ENCODE measurements at places on chromosomes 1 and 21. TPM values are rescaled to one million over a fixed set of nuclear protein-coding genes. Genes with fewer than 3 reads are reported as not detected.

TSACC gene
- total RNA-seq = not detected

DNA sequence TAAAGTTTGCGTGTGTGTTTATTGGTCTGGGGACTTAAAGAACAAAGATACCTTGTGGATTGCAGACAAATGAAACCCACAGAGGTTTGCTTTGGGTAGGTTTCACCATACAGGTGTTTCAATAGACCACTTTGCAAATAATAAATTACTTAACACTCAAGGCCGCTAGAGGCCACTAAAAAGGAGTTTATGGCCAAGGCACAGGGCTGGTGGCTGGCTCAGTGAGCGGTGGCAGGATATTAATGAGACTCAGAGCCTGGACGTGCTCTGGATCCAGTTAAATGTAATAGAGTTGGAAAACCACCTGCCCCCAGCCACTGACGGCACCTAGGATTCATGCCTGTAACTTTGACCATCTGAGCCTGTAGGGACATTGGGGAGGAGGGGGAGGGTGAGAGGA is 44.5 kb downstream of the LRRC38 start:
- no peaks in the 10 kb centered on the region for H3K4me1 ChIP-seq
- no peaks in the 10 kb centered on the region for H3K27me3 ChIP-seq
- no peak overlapping the region for H3K4me3 ChIP-seq
- H3K27ac ChIP-seq = no peak overlapping the region
- no peak for DNase-seq
- H3K36me3 ChIP-seq = no peaks in the 10 kb centered on the region

DNA sequence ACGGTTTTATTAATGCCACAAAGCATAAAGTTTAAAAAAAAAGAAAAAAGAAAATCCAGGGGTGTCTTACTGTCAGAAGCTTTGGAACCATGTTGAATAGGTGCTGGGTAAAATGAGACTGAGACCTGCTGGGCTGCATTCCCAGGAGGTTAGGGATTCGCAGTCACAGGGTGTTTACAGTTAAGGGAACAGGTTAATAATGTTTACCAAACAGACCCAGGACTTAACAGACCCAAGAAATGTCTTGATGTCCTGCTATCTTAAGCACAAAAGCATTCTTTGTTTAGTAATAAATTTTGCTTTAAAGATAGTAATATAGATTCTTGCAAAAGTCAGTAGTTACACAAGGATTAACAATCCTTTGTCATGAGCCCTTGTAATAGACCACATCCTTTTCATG is 54.7 kb downstream of the OLFML3 start:
- no peaks in the 10 kb centered on the region for H3K4me1 ChIP-seq
- H3K36me3 ChIP-seq = no peaks in the 10 kb centered on the region
- no peak overlapping the region for H3K27ac ChIP-seq

DNA sequence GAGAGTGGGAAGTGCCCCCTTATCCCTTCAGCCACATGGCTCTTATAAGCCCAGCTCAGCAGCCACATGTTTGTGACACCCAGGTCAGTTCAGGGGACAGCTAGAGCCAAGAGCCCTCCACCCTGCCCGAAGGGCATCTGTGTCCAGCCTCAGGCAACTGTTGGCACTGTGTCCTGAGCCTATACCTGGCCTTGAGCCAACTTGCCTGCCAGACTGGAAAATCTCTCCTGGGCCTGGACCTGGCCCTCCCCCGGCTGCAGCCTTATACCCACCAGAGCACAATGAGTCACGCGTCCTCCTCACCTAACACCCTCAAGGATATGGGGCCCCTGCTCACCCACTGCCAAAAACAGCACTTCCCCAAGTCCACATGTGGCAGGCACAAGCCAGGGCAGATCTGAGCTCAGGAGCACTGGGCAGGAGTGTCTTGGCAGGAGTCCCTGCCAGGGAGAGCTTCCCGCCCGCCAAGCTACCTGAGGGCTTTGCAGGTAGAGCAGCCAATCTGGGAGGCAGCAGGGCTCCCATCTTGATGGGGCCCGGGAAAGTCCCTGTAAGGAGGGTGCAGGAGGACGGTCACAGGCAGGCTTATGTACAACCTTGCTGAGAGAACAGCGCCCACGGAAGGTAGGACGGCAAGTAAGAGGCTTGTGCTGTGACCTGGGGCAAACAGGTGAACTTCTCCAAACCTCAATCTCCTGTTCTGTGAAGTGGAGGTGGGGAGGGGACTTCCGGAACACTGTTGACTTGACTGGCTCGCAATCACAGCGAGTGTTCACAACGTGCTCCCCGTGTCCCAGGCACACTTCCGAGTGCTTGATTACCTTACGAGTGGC is 19.8 kb upstream of the HSPG2 start:
- no peaks in the 10 kb centered on the region for H3K27me3 ChIP-seq
- peaks cover 12% of the 10 kb centered on the region for H3K4me1 ChIP-seq
- peak; percentile 78 for DNase-seq
- H3K36me3 ChIP-seq = no peaks in the 10 kb centered on the region
- peak overlapping the region; percentile 69 for H3K27ac ChIP-seq

DNA sequence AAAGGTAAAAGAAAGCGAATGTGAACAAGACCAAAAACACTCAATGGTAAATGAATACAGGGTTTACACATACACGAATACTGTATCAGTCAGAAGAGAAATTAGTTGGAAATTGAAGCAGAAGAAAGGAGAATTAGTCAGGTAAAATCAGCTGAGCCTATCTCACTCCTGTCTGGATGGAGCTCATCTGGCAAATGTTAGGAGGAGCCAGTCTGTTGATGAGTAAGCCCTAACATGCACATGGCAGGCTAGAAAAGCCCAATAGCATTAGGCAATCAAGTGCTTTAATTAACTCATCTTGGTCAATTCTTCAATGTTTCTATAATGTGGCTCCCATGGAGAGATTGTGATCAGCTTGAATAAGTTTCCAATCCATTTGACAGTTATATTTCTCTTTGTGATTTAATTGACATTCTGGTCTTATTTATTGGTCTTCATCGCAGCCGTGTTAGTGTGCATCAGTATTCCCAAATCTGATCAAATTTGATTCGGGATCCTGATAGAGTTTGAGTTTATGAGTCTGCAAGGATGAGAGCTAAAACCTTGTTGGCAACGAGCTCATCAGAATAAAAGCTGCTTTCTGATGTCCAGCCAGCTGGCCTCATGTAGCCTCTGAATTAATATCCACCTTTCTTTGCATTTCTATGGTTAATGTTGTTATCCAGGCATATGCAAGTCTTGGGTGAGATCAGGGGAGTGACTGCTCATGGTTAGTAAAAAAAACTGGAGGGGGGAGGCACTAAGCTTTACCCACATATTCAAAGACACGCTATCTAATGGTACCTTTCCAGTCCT is 22.1 kb upstream of the KCNA10 start:
- DNase-seq = no peak
- no peak overlapping the region for H3K4me3 ChIP-seq
- no peaks in the 10 kb centered on the region for H3K27me3 ChIP-seq
- H3K36me3 ChIP-seq = no peaks in the 10 kb centered on the region
- H3K4me1 ChIP-seq = no peaks in the 10 kb centered on the region

SFN gene
- 239 TPM for total RNA-seq

- no peak for DNase-seq
- no peaks in the 10 kb centered on the region for H3K4me1 ChIP-seq
- no peaks in the 10 kb centered on the region for H3K27me3 ChIP-seq
- H3K27ac ChIP-seq = no peak overlapping the region
- H3K4me3 ChIP-seq = no peak overlapping the region
- no peaks in the 10 kb centered on the region for H3K36me3 ChIP-seq
Measured at GRCh38 chr1:29829448-29830344, 593.4 kb downstream of the PTPRU start.

DNA sequence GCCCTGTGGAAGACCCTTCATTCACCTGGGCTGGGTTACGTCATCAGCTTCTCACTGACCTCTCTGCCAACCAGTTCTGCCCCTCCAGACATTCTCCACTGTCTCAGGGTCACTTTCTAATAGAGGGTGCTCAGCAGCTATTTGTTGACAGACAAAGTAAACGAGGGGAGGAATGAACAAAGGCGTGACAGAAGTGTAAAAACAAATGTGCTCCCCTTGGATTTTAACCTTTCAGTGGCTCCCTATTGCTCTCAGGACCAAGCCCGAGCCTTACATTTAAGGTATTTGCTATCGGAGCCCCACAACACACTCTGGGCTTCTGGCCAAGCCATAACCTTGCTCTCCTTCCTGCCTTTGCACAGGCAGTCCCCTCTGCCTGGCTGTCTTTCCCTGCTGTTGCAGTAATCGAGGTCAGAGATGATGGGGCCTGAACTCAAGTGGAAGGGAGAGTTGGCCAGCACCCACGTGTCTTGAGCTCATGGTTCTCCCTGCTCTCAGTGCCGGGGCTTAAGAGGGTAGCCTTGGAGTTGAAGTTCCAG is 9.3 kb upstream of the MARCKSL1 start:
- H3K4me3 ChIP-seq = no peak overlapping the region
- no peaks in the 10 kb centered on the region for H3K4me1 ChIP-seq
- DNase-seq = no peak
- no peaks in the 10 kb centered on the region for H3K36me3 ChIP-seq
- no peak overlapping the region for H3K27ac ChIP-seq
- H3K27me3 ChIP-seq = no peaks in the 10 kb centered on the region

UTS2 gene
- total RNA-seq = 0.20 TPM

DNA sequence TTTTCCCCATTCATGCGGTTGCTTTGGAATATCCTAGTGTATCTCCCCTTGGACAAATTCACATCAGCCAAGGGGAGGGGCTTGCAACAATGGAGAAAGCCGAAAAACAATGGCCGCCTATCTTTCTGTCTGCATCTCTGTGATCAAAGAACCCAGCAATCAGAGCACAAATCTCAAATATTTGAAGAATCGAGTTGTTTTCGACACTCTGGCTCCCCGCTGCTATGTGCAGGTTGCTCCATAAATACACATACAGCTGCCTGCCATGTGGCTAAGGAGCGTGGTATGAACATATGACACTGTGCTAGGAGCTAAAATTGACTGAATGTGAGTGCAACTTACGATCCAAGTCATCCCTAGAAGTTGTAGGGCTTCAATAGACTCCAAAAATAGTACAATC is 8.5 kb downstream of the CFHR4 start:
- H3K36me3 ChIP-seq = no peaks in the 10 kb centered on the region
- H3K27ac ChIP-seq = no peak overlapping the region
- no peaks in the 10 kb centered on the region for H3K27me3 ChIP-seq
- H3K4me1 ChIP-seq = no peaks in the 10 kb centered on the region
- no peak overlapping the region for H3K4me3 ChIP-seq

PTPRC gene
- 11.2 TPM for total RNA-seq

- no peak overlapping the region for H3K27ac ChIP-seq
- H3K4me3 ChIP-seq = no peak overlapping the region
- no peaks in the 10 kb centered on the region for H3K4me1 ChIP-seq
- no peaks in the 10 kb centered on the region for H3K36me3 ChIP-seq
- H3K27me3 ChIP-seq = no peaks in the 10 kb centered on the region
Measured at GRCh38 chr1:97926017-97926708, 5.3 kb upstream of the DPYD start.

GRCh38 chr1:31571340-31572295 is 4.7 kb upstream of the TINAGL1 start:
- no peak overlapping the region for H3K27ac ChIP-seq
- peak; percentile 16 for DNase-seq
- no peaks in the 10 kb centered on the region for H3K36me3 ChIP-seq
- peaks cover 6% of the 10 kb centered on the region for H3K4me1 ChIP-seq

SELL gene
- 2.2 TPM for total RNA-seq

- no peak overlapping the region for H3K4me3 ChIP-seq
- H3K36me3 ChIP-seq = no peaks in the 10 kb centered on the region
- H3K27me3 ChIP-seq = no peaks in the 10 kb centered on the region
- no peak for DNase-seq
Measured at GRCh38 chr1:30923597-30923996, 15.0 kb upstream of the SDC3 start.

STPG1 gene
- 18.4 TPM for total RNA-seq

GRCh38 chr1:19735440-19736127 is 64.1 kb downstream of the TMCO4 start:
- H3K4me3 ChIP-seq = no peak overlapping the region
- H3K27ac ChIP-seq = no peak overlapping the region
- no peak for DNase-seq

GRCh38 chr21:45420061-45421041 is 15.4 kb downstream of the COL18A1 start:
- DNase-seq = no peak
- no peaks in the 10 kb centered on the region for H3K27me3 ChIP-seq
- H3K4me1 ChIP-seq = no peaks in the 10 kb centered on the region
- no peak overlapping the region for H3K27ac ChIP-seq
- H3K4me3 ChIP-seq = no peak overlapping the region
- H3K36me3 ChIP-seq = no peaks in the 10 kb centered on the region

- no peak for DNase-seq
- no peak overlapping the region for H3K27ac ChIP-seq
- H3K36me3 ChIP-seq = peaks cover 4% of the 10 kb centered on the region
- no peaks in the 10 kb centered on the region for H3K4me1 ChIP-seq
- no peaks in the 10 kb centered on the region for H3K27me3 ChIP-seq
Measured at GRCh38 chr1:116540088-116540487, 30.7 kb downstream of the CD58 start.

DNA sequence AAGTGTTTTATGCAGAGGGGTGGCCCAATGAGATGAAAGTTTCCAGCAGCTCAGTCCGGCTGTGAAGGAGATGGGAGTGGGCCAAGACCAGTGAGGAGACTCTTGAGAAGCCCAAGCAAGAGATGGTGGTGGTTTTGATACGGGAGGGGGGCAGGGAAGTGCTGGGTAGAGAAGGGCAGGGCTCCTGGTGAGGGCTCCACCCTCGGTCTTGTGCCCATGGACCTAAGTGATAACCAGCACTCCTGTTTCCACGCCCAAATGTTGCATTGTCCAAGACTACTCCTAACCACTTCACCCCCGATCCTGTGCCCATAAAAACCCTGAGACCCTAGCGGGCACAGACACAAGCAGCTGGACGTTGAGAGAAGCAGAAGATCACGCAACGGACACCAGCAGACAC is 140.9 kb downstream of the MIS18A start:
- H3K27ac ChIP-seq = no peak overlapping the region
- no peak overlapping the region for H3K4me3 ChIP-seq
- H3K36me3 ChIP-seq = no peaks in the 10 kb centered on the region
- DNase-seq = no peak
- H3K27me3 ChIP-seq = no peaks in the 10 kb centered on the region

FAM151A gene
- 2.8 TPM for total RNA-seq

- no peak for DNase-seq
- no peak overlapping the region for H3K27ac ChIP-seq
- H3K4me1 ChIP-seq = no peaks in the 10 kb centered on the region
- H3K36me3 ChIP-seq = no peaks in the 10 kb centered on the region
- no peak overlapping the region for H3K4me3 ChIP-seq
Measured at GRCh38 chr1:53319296-53320101, 8.4 kb downstream of the LRP8 start.

DNA sequence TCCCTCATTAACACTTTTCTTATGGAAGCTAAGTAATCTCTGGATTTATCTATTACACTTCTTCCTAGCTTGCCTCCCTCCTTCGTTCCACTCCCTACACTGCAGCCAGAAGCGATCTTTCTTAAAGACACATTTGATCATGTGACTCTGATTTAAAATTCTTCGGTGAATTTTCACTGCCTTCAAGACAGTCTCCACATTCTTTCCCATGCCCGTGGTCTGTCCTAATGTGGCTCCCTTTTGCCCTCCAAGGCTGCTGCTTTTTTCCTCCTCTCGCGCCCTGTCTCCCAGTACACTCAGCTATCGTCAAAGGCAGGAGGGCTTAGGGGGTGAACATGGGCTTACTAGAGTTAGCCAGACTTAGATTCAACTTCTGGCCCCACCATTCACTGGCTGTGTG is 64.4 kb downstream of the SDCCAG8 start:
- H3K27me3 ChIP-seq = no peaks in the 10 kb centered on the region
- no peak overlapping the region for H3K27ac ChIP-seq
- no peak for DNase-seq
- no peak overlapping the region for H3K4me3 ChIP-seq
- H3K4me1 ChIP-seq = no peaks in the 10 kb centered on the region

TNFRSF18 gene
- 0.61 TPM for total RNA-seq

TBX15 gene
- total RNA-seq = 0.11 TPM

GRCh38 chr1:91744953-91745639 is 140.9 kb downstream of the TGFBR3 start:
- no peaks in the 10 kb centered on the region for H3K36me3 ChIP-seq
- H3K4me1 ChIP-seq = no peaks in the 10 kb centered on the region
- no peak overlapping the region for H3K4me3 ChIP-seq
- no peak overlapping the region for H3K27ac ChIP-seq
- DNase-seq = no peak

ATF6 gene
- total RNA-seq = 24.2 TPM

Measured in colonic mucosa (tissue), 4 donors.